Activated CD4-positive, alpha-beta T cell treated with anti-CD3 and anti-CD28 coated beads, Interleukin-2, amount 50 U/mL, for 1 hour (primary cell): ENCODE measurements at places on chromosomes 1 and 21.

DNA sequence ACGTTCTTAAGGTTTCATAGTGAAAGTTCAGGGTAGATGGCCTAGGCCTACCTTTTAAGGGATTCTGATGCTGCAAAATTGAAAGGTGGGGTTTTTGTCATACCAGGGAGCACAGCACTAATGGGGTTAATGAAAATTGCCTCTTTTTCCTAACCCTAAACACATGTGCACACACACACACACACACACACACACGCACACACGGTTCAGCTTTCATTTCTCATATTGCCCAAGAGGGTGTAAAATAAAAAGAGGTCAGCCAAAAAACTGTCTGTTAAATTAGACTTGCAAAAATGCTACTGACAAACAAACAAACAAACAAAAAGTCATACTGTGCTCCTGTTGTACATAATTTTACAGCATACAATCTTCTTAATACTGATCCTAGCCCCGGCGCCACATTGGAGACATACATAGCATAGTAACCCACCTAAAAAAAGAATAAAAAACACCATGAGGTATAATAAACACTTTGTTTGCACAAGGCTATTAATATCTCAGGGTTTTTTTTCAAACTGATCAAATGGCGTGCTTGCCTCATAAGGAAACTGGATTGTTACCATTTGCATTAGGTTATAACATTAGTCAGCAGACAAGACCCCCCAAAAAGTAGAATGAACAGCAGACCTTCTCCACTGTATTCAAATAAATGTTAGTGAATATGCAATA, 69.1 kb downstream of the TGFB2 start:
- no peak for DNase-seq

DNA sequence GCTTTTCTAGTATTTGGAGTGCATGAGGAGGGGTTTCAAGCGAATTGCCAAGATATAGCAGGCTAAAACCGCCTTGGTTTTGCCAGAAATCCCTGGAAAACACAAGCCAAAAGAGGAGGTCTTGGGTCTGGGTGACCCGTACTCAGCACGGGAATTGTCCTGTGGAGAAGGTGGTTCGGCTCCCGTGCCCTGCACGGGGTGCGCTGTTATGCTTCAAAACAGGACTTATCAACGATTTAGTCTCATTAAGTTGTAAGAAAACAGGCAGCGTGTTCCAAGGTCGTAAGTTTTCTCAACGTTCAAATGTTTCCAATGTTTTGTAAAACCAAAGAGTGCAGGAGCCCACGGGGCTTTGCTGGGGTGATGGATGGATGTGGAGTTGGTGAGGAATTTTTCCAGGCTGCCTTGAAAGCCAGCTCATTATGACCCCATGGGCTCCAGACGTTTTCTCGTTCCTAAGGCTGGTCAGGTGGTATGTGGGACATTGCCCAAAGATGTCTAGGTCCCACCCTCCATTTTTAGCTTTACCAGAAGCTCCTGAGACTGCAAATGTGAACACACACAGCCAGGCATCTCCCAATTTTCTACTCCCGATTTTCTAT, 75.4 kb upstream of the CLDN14 start:
- DNase-seq: no peak

DNA sequence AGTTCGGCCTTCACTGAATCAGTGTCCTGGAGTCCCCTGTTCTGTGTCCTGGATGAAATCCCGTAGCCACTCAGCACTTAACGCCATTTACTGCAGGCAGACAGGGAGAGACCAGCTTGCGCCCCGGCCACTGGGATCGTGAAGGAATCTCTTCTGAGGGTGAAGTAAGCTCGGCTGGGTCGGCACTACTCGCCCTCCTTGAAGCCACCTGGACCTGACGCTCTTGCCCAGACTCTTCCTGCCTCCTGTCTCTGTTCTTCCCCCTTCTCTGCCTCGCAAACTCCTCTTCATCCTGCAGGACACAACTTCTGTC, 99.9 kb upstream of the ZBTB40 start:
- no peak for DNase-seq

DNA sequence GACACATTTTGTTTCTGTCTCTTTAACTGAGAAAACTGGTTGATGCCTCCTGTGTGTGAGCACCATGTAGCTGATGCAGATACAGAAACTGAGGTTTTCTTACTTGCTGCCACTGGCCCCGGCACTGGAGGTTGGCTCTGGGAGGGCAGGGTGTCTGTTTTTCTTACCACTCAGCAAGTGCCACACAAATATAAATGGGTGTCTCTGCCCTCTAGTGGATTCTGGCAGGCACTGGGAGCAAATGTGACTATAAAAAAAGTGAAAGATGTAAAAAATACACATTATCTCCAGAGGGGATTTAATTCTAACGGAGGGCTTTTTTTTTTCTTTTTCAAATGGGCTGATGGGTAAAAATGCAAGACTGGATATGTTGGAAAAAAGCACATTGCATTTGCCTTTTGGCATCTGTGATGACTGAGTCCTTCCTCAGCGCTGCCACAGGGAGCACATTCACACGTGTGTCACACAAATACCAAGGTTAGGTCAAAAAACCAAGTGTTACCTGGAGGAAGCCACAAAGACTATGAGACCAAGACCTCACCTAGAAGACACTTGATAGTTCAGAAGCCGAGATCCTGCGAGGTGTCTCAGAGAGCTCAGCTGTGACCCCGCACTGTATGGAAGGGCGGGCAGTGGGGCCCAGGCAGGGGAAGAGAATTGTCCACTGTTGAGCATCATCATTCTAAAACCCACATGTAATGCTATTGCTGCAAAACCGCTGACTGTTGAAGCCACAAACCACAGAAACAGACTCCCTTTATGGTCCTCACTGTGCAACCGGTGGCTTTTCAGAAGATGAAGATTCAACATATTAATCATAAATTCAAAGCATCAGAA, 18.9 kb downstream of the PGBD2 start:
- DNase-seq: peak; percentile 38

DNA sequence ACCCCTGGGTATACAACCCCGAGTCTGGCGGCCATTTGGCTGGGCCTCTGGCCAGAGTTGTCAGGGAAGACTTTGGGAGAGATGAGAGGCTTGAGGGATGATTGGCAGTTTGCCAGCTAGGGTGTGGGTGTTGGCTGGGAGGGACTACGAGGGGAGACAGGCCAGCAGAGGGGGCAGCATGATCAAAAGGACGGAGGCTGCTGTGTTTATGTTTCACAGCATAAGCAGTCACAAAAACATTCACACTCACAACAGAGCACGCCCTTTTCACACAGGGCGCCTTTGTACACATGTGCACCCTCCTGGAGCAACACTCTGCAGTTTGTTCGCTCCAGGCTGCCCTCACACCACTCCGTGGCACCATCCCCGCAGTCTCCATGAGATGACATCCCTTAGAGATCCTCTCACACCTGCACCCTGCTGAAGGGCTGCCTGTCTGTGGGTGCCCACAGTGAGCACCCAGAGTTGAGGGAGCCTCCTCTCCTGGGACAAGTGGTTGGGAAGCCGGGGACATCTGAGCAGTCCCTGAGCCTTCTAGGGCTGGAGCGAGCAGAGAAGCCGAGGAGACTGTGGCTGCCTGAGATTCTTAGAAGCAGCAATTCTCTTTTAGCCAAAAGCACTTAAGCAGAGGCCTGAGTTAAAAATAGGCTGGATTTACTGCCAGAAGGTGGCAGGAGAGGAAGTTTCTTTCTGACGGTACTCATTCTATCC, 15.4 kb downstream of the EFNA3 start:
- DNase-seq: no peak

DNA sequence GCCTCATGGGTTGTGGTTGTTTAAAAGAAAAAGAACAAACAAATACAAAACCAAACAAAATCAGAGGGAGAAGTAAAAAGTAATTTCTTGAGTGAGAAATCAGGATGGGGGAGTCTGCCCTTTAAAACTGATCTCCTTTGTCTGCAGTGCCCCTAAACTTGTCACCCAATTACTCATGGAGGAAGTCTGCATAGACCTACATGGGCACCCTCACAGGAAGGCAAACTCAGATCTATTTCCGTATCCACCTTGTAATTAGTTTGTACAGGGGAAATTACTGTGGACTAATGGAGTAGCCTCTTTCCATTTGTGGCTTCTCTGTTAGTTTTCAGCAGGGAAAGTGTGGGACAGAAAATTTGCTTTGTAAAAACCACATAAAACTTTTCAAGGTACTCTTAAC, 600.4 kb downstream of the ADGRL2 start:
- no peak for DNase-seq

- DNase-seq: no peak
Measured at GRCh38 chr1:222043444-222044292, 301.8 kb upstream of the DUSP10 start.

- DNase-seq: no peak
Measured at GRCh38 chr1:230430499-230430898, 4.4 kb upstream of the PGBD5 start.

GRCh38 chr1:65362545-65362944, 53.2 kb downstream of the DNAJC6 start:
- no peak for DNase-seq

DNA sequence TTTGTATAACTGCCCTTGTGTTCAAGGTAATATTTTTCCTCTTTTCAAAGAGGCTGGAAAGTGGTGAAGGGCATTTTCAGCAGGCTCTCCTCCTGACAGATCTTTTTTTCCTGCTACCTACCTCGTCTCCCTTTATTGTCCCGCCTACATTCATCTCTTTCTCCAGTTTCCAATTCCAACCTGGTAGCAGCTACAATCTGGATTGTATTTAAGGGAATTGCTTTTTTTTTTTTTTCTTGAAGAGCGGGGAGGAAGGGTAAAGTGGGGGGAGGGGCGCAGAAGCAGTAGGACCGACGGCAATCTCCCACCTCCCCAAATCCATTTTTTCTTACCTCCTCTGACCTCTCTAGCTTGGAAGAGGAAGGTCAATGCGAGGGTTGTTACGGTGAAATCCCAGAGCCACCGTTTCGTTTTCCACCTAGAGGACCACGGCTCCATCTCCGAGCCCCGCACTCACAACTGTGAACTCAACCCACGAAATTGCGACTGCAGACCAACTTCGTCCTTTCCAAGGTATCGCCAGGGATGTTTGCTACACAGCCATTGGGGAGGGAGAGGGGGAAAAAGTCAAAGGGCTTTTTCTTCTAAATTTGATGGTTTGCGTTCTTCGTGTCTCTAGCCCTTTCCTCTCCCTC, 464 bp downstream of the COL11A1 start:
- DNase-seq: no peak

DNA sequence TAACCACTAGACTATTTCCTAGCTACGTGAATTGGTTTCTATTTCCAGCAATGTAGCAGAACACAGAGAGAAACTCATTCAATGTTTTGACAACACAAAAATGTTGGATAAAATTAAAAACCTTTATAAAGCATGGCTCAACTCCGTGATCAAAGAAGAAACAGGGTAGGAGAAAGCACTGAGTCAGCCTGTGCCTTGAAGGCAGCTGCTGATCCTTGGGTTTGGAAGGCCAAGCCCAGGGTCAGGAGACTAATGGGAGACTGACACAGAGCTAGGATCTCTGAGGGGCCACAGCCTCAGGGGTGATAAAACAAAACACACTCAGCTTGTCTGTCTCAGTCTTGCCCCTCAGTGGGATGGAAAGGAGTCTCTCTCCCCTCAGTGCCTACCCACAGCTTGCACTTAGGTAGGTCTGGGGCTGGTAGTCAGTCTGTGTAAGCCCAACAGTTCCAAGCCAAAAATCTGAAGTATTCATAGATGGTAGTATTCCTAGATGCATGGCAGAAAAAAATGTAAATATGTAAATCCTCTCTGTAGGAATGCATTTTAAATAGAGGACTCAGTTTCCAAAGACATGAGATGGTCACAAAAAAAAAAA, 53.3 kb downstream of the B3GALNT2 start:
- DNase-seq: no peak

DNA sequence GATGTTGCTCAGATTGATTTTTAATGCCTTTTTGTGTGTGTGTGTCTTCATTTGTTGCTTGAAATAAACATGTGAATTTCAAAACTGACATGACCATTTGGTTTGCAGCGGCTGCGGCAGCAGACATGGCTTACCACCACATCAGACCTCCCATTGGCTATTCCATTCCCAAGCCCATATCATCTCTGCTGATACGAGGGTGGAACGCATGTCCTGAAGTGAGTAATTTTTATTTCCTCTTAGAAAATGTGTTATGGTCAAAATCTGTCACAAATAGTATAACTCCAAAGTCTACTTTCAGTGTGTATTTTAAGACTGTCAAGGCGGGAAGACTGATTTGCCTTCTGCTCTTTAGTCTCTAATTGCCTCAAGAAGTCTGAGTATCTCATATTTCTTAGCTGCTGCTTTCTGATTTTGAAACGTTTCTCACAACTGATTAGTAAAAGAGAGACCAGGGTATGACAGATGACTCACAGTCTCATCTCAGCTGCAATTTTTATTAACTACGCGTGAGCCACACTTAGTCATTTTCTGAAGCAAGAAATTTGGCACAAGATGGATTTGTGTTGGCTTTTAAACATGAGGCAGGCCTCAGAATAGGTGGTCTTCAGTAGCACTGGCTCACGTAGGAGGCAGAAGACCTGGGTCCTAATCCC, 49.0 kb downstream of the LRRC53 start:
- DNase-seq: no peak

DNA sequence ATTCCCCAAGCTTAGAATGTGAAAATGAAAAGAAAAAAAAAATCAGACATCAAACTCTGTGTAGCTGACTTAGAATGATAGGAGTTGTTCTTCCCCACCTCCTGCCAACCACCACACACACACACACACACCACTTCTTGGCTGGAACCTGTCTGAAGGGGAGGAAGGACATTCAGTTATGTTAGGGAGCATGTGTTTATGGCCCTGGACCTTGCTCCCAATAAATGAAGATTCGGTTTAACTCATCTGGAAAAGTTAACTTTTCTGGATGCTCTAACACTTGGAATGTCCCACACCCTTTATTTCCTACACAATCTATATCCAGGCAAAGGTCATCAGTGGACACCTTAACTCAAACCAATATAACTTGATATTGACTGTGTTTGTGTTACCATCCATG, 112.4 kb downstream of the DAB1 start:
- no peak for DNase-seq

- no peak for DNase-seq
Measured at GRCh38 chr1:16050328-16050727, 6.7 kb downstream of the CLCNKB start.

DNA sequence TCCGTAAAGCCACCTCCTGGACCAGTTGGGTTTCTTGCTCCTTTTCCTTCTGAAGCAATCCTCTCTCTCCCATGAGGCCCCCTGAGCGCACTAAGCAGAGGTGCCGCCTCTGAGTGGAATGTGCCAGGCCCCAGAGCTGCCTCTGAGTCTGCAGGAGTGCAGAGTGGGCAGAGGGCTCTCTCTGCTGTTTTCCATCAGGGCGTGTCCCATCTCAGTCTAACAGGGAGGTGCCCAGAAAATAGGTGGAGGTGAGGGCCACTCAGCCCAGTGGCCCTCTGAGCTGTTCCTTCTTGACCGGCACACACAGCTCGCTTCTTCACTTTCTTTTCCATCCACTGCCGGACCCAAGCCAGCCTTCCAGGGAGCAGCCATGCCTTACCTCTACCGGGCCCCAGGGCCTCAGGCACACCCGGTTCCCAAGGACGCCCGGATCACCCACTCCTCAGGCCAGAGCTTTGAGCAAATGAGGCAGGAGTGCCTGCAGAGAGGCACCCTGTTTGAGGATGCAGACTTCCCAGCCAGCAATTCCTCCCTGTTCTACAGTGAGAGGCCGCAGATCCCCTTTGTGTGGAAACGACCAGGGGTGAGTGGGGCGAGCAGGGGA, at the start of gene CAPN9:
TSS of gene CAPN9 (plus strand) at position 262 of the 604 bp plus-strand sequence. CDS start at position 371, 109 bp downstream.
- DNase-seq: no peak

GRCh38 chr1:91124989-91125417, 103.2 kb upstream of the ZNF644 start:
- no peak for DNase-seq
